ENCODE measurements at places on chromosomes 6 and 20.

DNA sequence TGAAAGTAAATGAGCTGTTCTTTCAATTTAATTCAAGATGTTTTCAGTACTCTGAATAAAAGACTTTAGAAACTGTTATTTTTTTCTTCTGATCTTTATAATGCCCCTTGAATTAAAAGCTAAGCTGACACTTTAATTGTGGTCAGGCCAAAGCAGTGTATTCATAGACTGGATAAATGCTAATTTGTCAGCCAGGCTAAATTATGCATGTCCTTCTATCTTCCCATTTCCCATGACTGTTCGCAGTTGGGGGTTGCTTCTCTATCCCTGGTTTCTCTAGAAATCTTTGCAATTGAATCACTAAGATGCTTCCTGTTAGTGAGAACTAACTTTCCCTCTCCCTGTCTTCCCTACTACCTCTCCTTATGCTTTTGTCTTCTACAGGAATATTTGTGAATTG, 396.2 kb downstream of the RFPL4B start:
- DNase-seq: peak; percentile 38

GRCh38 chr6:162613310-162613709, 114.3 kb downstream of the PRKN start:
- no peak for DNase-seq

- no peak for DNase-seq
These were observed 23.9 kb upstream of the SLC52A3 start for GRCh38 chr20:792248-792647.

DNA sequence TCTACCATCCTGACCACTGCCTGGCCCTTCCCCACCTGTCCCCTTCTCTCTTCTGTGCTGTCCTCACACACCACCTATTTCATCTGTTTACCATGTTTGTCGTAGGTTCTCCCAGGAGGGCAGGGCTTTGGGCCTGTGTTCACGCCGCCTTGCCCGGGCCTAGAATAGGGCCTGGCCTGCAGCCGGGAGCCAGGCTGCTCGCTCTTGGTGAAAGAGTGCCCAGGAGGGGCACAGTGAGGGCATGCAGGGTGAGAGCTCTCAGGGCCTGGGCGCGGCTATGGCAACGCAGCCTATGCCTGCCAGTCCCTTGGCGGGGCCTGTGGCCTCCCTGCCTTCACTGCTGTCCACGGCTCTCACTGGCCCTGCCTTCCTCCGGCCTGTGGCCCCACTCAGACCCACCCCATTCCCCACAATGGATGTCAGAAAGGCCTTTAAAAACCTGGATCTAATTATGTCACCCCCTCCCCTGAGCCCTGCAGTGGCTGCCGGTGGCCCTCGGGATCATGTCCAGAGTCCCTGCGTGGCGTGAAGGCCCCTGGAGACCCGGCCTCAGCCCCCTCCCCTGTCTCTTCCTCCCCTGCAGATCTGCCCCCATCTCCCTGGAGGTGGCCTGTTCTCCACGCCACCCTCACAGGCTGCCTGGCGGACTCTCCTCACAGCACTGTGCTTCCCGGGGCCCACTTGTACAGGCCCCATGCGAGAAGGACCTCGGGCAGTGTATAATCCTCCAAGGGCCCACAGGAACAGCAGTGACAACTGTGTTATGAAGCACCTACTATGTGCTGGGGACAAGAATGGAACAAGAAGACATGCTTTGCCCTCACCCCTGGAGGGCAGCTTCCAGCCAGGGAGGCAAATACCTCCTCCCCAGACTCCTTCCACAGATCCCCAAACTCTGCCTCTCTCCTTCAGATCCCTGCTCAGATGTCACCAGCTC, 22.9 kb upstream of the NOL4L start:
- no peak for DNase-seq

DNA sequence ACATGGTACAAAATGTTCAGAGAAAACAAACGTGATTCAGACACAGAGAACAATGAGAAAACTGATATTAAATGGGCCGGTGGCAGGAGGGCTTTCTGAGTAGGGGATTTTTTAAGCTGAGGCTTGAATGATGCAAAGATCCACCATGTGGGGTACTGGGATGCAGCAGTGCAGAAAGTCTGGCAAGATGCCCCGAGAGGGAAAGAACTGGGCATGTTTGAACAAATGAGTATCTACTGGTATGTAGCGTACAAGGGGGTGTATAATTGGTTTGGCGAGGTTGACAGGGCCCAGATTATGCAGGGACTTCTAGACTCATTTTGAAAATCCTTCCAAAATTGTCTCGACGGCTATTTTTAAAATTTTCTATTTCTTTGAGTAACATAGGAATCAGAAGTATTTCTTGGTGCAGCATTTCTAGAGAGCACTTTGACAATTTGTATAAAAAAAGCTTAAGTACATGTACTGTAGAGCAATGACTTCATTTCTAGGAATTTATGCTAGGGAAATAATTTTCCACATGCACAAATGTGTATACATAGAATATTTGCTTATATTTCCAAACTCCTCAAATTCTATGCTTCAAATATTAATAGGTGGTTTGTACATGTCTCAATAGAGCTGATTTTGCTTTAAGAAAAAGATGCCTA, 119.6 kb upstream of the DOK5 start:
- DNase-seq: peak; percentile 43

- DNase-seq: no peak
These were observed 59.7 kb downstream of the TFAP2A start for GRCh38 chr6:10355115-10355702.

- no peak for DNase-seq
These were observed 194.7 kb downstream of the NRN1 start for GRCh38 chr6:5811997-5812396.

GRCh38 chr6:15994814-15995459, 133.9 kb upstream of the MYLIP start:
- no peak for DNase-seq

DNA sequence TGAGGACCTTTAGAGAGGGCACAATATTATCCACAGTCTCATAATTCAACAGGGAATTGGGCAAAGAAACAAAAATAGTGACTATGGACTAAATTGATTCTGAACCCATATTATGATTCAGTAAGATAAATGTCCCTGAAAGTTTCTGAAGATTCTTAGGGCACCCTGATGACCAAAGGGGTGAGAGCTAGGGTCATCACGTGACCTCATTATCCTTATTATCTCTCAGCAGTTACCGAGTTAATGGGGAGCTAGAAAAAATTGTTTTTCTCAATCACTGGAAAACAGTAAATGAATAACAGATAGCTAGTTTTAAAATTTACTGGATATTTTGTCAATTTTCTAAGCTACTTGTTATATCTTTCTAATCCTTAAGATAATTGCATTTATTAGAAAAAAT, 639.5 kb downstream of the PRKN start:
- no peak for DNase-seq

- DNase-seq: no peak
These were observed 121.3 kb downstream of the MYO6 start for GRCh38 chr6:75870389-75870788.

- peak; percentile 6 for DNase-seq
These were observed 52.3 kb upstream of the L3MBTL3 start for GRCh38 chr6:129966125-129966524.

- no peak for DNase-seq
These were observed 2.5 kb upstream of the MMP9 start for GRCh38 chr20:46006022-46006705.

DNA sequence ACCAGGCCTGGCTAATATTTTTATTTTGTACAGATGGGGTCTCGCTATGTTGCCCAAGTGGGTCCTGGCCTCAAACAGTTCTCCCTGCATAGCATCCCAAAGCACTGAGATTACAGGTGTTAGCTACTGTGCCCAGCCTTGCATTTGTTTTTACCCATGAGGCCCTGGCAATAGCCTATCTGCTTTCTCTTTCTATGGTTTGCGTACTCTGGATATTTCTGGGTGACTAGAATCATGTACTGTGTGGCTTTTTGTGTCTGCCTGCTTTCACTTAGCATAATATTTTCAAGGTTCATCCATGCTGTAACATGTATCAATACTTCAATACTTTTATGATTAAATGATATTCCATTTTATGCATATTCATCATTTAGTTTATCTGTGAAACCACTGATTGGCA, 451.7 kb downstream of the GRIK2 start:
- no peak for DNase-seq
